CD4-positive, alpha-beta T cell treated with Interleukin-6 for 4 hours (primary cell): ENCODE measurements at places on chromosomes 4 and X.

DNA sequence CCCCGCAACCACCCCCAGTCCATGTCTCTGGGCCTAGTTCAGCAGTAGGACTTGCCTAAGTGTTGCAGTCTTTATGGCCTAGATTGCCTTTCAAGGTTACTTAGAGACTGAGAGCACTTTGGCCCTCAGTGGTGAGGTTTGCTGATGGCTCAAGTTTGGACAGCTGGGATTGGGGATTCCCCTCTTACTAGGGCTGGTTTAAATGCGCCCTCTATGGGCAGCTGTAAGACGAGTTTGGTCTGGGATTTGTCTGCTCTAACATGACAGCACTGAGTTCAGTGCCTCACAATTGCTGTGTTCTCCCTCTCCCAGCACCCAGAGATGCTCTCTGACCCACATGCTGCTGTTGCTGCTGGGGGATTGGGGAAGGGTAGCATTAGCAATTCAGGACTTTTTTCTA, 23.1 kb downstream of the DACH2 start:
- no peak for DNase-seq

DNA sequence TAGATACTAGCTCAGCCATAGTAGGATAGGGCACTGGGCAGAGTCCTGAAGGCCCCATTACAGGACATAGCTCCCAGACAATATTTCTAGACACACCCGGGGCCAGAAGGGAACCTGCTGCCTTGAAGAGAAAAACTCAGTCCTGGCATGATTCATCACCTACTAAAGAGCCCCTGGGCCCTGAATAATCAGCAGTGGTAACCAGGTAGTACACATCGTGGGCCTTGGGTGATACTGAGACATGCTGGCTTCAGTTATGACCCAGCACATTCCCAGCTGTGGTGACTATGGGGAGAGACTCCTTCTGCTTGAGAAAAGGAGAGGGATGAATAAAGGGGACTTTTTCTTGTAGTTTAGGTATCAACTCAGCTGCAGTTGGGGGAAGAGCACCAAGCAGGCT, 104.3 kb upstream of the STK26 start:
- no peak for DNase-seq

GRCh38 chr4:1635464-1635863, 48.6 kb downstream of the FAM53A start:
- no peak for DNase-seq

DNA sequence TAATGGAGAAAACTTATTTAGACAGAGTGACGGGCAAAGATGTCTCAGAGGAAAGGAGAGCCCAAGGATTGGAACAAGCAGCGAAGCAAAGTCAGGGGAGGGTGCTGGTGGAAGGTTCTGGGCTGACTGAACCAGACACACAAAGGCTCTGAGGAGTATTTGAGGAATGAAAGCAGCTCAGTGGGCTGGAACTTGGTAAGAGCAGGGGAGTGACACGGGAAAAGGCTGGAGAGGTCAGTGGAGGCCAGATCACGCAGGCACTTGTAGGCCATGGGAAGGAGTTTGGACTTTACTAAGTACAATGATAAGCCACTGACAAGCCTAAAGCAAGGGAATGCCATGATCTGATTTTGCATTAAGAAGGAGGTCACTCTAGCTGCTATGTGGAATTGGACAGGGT, 71.4 kb downstream of the TSC22D3 start:
- no peak for DNase-seq

DNA sequence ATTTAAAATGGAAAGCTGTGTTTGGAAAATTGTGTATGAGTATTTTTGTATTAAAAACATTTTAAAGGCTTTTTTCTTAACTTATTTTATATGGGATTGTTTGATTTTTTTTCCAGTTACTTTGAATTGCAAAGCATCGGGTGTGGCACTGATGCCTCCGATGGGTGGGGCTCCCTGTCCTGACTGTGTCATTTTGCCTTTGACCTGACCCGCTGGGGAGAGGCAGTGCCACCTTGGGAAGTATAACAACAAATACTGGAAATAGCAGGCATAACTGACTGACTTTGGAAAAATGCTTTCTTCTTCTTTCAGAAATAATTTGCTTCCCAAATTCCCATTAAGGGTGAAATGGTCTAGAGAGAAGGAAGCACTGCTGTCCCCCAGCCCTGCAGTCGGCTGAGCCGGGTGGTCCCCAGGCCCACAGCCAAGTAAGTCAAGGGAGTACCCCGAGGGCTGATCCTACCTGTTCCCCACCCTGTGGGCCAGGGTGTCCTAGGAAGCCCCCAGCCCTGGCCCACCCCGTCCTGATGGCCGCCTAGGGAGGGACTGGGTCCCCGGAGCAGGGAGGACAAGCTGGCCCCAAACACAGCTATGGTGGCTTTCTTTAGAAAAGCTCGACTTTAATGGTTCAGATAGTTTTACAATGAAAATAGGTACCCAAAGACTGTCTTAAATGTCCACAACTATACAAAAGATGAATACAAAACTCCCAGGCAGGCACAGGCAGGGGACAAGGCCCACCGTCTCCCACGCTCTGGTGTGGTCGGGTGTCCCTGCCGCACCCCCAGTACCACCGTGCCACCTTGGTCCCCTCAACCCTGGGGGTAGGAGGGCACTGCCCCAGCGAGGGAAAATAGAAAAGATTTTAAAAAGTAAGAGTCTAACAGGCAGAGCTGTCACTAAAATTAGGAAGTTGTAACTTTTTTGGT, 26.4 kb downstream of the NELFA start:
- DNase-seq: no peak

DNA sequence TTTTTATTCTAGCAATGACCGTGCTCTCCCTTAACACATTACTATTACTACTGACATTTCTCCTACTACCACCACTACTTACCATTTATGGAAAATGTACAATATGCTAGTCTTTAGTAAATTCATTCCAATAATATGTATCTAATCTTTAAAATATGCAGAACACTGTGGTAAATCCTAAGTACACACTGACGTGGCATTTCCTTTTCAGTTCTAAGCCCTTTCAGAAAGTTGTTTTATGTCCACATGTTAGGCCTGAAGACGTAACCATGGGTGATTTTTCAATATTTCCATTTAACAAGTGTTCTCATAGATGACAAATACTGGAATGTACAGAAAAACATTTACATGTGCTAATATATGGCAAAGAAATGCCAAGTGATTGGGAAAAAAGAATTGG, 268.6 kb upstream of the SLIT2 start:
- no peak for DNase-seq

GRCh38 chr4:140150636-140150885, 3.4 kb downstream of the MAML3 start:
- DNase-seq: no peak

- DNase-seq: no peak
Observed at GRCh38 chrX:135522878-135523693, 2.6 kb downstream of the INTS6L start.

DNA sequence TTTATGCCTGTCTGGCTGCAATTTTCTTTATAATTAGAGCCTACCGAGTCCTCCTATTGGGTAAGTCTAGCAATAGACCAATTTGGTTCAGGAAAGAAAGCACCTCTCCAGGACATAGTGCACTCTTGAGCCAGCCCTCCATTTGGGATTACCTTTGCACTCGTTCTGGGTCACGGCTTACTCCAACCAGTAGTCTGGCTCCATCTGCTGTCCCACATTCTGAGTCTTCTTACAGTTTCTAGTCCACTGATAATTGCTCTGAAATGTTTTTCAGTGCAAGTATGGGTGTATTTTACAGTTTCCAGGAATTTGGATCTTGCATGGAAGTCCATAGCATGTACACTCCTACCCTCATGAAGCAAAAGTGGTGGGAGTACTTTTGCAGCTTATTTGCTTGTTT, 34.8 kb upstream of the USP51 start:
- DNase-seq: no peak

DNA sequence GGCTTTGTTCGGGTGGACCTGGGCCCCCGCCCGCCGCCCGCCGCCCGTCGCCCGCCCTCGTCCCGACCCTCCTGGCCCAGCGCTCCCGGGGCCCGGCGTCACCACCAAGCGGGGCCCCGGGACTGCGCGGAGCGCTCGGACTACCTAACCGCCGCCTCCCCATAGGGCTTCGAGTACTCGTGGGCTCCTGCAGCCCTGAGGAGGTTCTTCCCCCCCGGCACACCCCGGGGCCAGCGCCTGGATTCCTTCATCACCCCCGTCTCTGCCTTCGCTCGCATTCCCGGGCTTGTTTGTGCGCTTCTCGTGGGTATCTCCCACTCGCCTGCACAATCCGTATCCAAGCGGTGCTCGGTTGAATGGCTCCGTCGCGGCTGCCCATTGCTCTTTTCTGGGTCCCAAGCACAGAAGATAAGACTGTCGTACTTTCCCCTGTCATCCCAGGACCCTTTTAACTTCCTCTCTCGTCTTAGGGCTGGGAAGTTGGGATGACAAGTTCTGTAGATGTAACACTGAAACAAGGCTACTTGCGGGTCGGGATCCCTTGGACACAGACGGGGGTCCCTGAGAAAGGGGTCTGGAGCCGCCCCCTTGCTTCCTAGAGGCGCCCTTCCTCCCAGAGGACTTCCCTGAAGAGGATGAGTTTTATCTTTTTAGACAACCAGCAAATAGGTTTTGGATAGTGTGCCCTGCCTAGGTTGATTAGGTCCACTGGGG, 565 bp downstream of the MOB1B start:
- no peak for DNase-seq

- no peak for DNase-seq
Observed at GRCh38 chrX:22526339-22526738, 253.6 kb downstream of the CBLL2 start.

- no peak for DNase-seq
Observed at GRCh38 chrX:28581522-28581921, 5.7 kb upstream of the IL1RAPL1 start.

DNA sequence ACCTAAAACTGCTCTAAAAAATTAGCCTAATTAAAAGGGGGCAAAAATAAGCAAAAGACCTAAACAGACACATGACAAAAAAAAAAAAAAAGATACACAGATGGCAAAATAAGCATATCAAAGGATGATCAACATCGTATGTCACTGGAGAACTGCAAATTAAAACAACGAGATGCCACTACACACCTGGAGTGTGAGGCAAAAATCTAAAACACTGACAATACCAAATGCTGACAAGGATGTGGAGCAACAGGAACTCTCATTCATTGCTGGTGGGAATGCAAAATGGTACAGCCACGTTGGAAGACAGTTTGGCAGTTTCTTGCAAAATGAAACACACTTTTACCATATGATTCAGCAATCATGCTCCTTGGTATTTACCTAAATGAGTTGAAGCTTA, 64.2 kb downstream of the RWDD4 start:
- no peak for DNase-seq

DNA sequence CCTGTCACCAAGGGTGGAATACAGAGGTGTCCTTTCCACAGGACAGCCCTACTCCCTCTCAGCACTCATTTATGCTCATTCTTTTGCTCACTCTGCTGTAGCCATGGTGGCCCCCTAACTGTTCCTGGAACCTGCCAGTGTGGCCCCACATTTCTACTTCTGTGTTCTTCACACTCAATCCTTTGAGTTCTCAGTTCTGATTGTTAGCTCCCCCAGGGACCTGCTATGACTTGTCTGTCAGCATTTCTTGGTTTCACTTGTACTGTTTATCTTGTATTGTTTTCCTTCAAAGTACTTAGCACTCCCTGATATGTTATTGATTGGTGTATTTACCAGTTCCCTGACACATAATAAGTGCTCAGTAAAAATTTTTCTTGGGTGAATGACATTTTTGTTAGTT, 14.9 kb downstream of the VBP1 start:
- no peak for DNase-seq

DNA sequence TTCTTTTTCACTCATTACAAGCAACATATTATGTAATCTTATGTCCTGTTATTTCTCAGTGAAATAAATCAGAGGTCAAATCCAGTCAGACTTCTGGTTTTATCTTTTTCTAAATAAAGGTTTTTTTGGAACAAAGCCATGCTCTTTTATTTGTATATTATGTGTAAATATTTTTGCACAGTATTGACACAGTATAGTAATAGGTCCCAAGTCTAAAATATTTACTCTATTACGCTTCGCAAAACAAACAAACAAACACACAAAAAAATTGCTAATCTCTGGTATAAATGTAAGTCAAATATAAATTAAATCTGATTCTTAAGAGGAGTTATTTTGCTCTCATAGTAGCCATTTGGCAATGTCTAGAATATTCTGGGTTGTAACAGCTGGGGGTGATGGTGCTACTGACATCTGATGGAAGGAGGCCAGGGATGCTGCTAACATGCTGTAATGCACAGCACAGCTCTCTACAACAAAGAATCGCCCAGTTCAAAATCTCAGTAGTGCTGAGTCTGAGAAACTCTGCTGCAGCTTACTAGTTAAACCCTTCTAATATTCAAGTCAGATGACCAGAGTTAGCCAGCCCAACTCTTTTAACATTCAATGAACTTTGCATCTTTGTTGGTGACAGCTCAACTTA, 602.1 kb downstream of the RAB28 start:
- no peak for DNase-seq

DNA sequence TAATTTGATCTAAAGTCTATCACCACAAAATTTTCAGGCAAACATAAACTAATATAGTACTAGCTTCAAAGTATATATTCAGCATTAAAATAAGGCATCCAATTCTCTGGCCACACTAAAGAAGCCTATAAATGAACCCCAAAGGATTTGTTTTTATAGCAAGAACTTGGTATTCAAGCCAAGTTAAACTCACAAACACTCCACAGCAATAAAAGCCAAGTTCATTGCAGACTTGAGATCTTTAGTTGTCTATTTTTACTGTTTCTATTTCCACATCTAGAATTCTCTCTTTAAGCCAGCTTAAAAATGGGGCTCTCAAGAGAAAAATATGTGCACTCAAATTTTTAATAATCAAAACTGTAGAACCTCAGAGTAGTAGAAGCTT, 51.1 kb downstream of the WDFY3 start:
- no peak for DNase-seq

GRCh38 chrX:43448688-43449087, 207.4 kb upstream of the MAOA start:
- no peak for DNase-seq

DNA sequence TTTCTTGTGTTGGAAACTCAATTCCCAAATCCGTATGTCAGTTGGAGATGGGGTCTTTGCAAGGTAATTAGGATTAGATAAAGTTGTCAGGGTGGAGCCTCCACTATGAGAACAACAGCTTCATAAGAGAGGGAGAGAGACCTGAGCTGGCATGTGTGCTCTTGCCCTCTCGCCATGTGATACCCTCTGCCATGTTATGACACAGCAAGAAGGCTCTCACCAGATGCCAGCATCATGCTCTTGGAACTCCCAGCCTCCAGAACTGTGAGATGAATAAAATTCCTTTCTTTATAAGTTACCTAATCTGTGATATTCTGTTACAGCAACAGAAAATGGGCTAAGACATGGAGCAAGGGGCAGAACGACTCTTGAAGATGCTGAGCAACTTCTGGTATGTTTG, 201.9 kb upstream of the BOD1L1 start:
- DNase-seq: no peak
